ENCODE measurements at places on chromosomes 12 and 14. TPM values are rescaled to one million over a fixed set of nuclear protein-coding genes. Genes with fewer than 3 reads are reported as not detected.

LRTM2 gene
- total RNA-seq, result not detected

RTL1 gene
- total RNA-seq, result 0.07 TPM

DNA sequence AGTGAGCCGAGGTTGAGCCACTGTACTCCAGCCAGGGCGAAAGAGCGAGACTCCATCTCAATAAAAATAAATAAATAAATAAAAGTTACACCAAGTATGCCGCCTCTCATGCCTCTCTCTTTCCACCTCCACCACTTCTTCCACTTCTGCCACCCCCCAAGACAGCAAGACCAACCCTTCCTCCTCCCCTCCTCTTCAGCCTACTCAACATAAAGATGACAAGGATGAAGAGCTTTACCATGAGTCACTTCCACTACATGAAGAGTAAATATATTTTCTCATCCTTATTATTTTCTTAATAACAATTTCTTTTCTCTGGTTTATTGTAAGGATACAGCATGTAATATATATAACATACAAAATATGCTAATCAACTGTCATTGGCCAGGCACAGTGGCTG is 3.6 kb upstream of the TMED2 start:
- no peak for DNase-seq

DNA sequence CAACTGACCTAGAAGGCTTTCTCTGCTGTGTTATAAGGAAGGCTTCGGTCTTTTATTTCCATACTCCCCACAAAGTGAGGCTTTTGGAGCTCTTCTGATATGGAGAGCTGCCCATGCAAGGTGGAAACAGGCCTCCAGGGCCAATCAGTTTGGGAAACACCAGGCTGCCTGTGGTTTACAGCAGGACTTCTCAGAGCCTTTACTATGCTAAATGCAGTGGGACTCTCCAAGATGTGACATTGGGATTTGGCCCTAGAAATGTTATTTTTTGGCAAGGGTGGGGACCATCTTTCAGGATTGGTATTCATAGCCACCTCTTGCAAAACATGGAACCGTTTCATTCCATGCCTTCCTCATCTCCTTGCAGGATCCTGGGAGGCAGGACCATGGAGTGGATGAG is 3.7 kb downstream of the ACACB start:
- no peak for DNase-seq
